Mesenteric fat pad (tissue), 1 donor: ENCODE measurements at places on chromosomes 7 and 10. TPM values are rescaled to one million over a fixed set of nuclear protein-coding genes. Genes with fewer than 3 reads are reported as not detected.

Gene COL17A1
- 0.19 TPM for total RNA-seq

Gene NME8
- 0.45 TPM for total RNA-seq

Gene CPED1
- 44.4 TPM for total RNA-seq

Gene EBLN1
- total RNA-seq: not detected

DNA sequence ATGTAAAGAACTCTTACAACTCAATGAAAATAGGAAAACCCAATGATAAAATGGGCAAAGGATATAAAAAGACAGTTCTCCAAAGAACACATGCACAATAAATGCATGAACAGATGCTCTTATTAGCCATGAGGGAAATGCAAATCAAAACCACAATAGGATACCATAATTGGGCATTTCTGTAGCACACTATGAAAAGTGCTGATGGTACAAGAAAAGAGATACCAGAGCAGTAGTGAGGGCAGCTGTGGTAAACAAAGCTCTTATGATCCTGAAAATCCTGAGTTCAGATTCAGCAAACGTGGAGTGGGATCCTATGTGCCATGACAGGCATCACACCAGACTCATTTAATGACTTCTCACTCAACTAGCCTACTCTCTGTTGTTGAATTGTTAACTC lies 96.7 kb upstream of the SLC25A13 start:
- DNase-seq: no peak

- no peak for DNase-seq
Observed at GRCh38 chr10:86664341-86665217, 3.7 kb upstream of the LDB3 start.
